ENCODE measurements at places on chromosomes 16 and 17.

DNA sequence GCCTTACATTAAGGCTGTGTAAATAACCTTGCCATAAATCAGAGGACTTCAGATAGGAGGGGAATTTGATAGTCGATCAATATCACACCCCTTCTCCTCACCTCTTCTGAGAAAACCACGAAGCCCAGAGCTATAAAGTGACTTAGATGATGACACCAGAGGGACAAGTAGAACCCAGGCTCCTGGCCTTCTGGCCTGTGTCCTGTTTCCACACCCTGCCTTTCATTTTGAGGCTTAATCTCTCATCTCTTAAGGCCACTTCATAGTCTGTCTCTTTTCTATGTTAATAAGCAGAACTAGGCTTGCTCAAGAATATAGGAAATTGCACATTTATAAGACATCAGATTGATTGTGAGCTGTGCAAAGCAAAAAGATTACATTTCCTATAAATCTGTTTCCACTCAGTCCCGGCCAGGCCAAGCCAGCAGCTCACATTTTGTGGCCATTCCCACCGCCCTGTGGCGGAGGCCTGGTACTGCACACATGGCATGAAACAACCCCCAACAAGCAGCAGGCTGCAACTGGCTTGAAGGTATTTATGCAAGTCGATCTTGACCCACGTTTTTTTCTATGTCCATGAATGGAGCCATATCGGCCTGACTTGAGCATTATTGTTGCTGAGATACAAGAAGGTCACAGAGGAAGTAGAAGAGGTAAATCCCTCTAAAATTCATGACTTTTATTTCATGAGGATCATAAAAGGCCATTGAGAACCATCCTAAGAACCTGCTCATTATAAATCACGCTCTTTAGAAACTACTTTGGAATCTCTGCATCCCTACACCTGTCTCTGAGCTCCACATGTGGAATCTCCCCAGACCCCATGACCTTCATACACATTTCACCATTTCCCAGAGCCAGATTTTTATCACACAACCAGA lies 93.7 kb downstream of the PMP22 start:
- DNase-seq: peak; percentile 62

DNA sequence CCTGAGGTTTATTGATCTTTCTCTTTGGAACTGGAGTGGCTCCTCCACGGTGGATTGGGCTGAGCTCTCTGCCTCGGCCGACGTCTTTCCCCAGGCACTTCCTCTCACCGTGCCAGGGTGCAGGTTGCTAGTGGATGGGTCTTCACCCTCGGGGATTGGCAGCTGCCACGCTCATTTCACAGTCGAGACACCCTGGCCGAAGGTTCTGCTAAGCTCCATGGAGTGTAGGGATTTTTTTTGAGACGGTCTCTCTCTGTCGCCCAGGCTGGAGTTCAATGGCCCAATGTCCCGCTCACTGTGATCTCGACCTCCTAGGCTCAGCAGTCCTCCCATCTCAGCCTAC lies 280.8 kb downstream of the SEC14L1 start:
- no peak for DNase-seq

GRCh38 chr17:83057793-83058265 lies 21.6 kb upstream of the METRNL start:
- no peak for DNase-seq

DNA sequence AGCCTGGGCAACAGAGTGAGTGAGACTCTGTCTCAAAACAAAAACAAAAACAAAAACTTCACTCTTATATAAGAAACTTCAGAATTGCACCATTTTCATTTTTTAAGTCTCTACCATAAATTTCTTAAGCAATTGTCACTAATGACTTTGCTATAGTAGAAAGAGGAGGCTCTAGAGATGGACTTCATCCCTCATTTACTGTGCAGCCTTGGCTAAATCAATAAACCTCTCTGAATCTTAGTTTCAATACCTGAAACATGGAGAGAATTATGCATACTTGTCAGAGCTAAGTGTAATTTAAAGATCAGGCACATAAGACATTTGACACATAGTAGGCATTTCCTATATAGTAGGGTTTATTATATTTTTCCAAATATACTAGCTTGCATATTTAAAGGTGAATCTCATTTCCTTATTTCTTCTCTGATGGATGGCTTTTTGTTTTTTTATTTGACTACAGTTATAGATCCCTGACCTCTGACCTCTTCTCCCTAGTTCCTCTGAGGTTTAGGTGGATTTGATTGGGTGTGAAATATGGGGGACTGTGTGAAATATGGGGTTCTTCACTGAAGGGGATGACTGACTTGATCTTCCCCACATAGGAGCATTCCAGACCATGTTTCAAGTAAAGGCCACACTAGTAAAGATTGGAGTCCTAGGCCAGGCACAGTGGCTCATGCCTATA lies 2.7 kb downstream of the CCL5 start:
- DNase-seq: no peak

GRCh38 chr17:69268543-69269014 lies 40.0 kb upstream of the ABCA10 start:
- DNase-seq: no peak

- no peak for DNase-seq
Observed at GRCh38 chr17:74446551-74447500, 14.9 kb downstream of the GPRC5C start.

- DNase-seq: no peak
Observed at GRCh38 chr17:32493571-32493970, 6.8 kb downstream of the CDK5R1 start.

DNA sequence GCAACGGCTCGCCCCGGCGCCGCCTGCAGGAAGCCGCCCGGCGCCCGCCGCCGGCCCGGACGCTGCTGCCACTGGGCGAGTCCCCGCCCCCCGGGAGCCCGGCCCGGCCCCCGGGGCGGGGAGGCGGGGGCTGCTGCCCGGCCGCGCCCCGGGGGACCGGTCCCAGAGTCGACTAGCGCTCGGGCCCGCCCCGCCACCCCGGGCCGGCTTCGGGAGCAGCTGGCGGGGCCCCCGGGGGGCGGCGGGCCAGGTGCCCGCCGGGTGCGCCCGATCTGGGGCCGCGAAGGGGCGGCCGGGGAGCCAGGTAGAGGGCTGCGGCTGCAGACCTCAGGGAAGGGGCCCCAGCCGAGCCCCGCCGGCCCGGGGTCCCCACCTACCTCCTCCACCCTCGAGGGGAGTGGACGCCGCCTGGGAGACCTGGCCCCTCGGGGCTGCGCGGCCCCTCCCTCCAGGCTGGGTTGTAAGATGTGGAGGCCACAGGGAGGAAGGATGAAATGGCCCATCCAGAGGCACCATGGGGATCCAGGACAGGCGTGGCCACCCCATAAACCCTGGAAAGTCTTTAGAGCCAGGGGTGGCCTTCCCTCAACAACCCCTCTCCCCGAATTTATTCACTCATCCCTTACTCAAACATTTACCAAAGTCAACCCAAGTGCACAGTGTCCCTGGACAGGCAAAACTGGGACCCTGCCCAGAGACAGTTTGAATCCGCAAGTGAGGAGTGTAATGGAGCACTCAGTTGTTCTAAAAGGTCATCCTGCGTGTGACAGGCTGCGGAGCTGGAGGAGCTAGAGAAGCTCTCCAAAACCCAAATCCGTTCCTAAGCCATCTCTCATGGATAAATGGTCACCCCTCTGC lies at the start of gene CDYL2:
CDYL2 (minus strand) TSS at position 73 of the 858 bp plus-strand sequence. CDS start 425 bp downstream, outside the sequence.
- peak; percentile 8 for DNase-seq

GRCh38 chr17:35769895-35770486 lies 9.3 kb downstream of the C17orf50 start:
- DNase-seq: no peak

DNA sequence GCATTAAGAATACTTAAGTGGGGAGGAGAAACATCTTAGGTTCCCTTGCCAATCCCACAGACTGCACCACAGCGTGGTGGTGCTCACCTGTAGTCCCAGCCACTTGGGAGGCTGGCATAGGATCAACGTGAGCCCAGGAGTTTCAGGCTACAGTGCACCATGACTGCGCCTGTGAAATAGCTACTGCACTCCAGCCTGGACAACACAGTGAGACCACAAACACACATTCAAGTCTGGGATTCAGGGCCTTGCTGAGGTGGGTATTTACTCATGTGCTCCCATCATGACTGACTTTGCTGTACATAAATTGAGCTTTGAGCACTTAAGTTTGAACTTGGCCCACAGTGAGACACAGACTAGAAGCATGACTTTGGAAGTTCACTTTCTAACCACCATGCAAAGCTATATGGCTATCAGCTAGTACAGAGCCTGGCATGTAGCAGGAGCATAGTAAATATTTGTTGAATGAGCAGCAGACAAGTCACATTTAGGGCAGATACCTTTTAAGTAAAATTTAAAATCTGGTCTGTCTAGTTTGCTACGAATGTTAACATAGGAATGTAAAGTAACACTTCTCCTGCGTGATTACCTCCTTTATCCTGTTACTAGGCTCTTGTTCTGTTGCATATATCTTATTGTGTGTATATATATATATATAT lies 33.5 kb downstream of the CEP95 start:
- no peak for DNase-seq

DNA sequence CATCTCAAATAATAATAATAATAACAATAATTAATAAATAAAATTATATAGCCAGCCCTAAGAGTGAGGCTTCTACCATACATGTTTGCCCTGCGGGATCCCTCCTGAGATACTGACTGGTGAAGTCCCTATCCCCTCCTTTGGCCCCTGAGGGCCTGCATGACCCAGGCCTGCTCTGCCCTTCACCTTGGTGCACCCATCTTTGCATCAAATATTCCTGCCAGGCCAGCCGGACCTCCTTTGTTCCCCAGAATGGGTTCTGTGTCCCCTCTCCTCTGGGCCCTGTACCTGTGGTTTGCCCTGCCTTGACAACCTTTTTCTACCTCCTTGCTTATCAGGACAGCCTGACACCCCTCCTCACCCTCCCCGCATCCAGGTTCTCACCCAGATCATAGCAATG lies 2.0 kb upstream of the RNF112 start:
- DNase-seq: no peak

GRCh38 chr16:50607970-50608557 lies 59.9 kb downstream of the NKD1 start:
- no peak for DNase-seq

DNA sequence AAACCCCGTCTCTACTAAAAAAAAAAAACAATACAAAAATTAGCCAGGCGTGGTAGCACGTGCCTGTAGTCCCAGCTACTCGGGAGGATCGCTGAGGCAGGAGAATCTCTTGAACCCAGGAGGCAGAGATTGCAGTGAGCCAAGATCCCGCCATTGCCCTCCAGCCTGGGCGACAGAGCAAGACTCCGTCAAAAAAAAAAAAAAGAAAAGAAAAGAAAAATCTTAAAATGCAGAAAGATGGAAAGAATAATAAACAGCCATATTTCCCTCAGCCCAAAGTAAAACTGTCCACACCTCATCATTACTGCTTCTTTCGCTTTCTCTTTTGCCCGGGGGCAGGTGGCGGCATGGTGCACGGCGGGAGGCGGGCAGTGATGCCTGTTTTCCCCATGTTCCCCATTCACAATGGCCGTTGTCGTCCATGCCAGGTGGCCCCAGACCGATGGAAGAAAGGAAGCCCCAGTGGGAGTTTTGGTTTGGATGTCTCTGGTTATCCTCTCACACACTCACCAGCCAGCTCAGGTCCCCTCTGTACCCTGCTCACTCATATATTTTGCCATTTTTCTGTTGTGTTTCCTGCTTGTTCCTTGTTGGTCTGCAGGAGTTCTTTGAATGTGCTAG lies 37.0 kb upstream of the PEMT start:
- peak; percentile 47 for DNase-seq

GRCh38 chr16:81040131-81040530 lies 4.5 kb downstream of the ATMIN start:
- no peak for DNase-seq

DNA sequence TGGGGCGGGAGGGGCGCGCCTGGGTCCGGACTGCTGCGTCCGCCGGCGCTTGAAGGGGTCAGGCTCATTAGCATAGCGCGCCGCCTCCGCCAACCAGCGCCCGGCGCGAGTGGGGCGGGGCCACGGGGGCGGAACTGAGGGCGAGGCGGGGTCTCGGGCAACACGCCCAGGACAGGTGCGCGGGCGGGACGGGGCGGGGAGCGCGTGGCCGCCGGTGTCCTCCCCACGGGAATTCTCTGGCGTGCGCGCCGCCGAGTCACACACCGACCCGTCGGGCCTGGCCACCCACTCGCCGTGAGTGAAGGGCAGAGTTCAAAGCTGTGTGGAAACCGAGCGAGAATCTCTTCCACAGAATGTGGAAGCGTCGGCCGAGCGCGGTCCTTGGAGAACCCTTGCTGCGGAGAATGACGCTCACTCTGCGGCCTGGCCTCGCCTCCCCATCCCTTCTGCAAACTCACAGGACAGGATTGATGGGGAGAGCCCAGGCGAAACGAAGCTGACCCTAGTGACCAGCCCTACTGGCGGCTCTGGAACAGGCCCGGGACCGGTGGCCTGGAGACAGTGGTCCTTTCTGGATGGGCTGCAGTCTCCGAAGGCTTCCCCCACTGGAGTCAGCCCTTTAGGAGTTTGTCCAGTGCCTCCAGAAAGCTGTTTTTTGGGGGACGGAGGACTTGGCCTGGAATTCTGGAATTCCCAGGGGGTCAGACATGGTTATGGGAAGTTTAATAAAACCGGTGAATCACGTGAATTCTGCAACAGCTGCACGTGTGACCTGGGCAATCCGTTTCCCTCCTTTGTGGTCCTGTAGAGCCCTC lies at the start of gene SNAI3:
SNAI3 (minus strand) TSS at position 69 of the 815 bp plus-strand sequence. CDS start 101 bp downstream, outside the sequence.
- peak; percentile 45 for DNase-seq
